Activated CD8-positive, alpha-beta memory T cell treated with anti-CD3 and anti-CD28 coated beads for 48 hours (primary cell): ENCODE measurements at places on chromosomes 4 and X.

DNA sequence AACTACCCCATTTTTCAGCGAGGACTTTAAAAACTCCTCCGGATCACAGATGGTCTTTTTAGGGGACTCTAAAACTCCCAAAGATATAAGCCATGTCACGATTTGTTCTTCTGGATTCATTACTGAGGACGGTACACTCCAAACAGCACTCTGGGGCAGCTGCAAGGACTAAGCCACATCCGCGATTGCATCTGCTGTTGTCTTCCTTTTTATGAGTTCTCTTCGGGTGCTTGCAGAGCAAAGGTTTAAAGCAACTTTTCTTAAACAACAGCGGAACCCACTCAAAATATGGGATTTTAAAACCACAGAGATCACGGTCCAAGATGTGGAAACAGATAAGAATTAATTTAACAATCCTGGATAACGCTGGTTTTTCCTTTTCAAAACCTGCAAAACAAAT lies at the start of gene ARHGEF6:
Gene ARHGEF6 (minus strand): TSS at position 170 of the 400 bp plus-strand sequence. CDS start 50 bp downstream, at position 120.
- DNase-seq: no peak

DNA sequence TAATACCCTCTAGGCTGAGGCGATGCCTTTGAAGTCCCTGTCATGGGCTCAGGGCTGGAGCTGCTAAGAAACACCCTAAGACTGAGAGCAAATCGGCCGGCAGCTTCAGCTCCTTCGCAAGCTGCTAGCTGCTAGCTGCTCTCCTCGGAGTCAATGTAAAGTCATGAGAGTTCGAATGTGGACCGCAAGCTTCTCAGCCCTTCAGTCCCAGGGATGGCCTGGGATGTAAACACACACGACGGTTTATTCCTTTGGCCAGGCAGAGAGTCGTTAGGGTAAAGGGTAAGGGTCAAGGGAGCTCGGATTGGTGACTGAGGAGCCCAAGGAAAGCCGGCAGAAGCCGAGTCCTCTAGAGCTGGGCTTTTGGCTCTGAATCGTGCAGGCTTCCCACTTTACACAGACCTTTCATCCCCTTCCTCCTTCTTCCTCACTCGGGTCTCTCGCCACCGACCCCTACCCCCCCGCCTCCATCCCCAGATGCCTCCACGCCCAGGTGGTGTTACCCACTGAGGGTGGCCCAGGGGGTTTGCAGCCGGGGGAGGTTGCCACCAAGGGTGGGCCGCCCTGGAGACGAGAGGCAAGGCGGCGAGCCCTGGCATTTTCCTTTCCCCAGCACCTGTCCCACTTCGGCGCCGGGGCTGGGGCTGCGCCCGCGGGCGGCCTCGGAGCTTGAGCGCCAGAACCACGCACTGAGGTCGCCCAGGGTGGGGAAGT lies 3.1 kb upstream of the BCORL1 start:
- no peak for DNase-seq

DNA sequence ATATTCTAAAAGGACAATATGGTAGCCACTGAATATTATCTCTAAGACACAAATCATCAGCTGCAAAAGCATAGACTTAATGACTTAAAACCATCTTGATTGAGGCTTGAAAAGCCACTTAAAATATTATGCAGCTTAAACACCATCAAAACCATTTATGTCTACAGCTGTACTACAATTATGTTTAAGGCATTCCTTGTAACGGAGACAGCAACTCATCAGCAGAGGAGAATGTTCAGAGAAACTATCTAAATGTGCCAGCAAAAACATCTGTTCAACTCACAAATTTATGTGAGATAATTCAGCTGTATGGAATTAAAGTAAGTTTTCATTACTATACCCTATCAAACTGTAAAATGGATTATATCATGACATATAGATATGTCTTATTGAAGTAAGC lies 147.9 kb upstream of the CTSO start:
- no peak for DNase-seq

GRCh38 chrX:103488332-103488731 lies 31.0 kb downstream of the RAB40A start:
- no peak for DNase-seq

GRCh38 chr4:24935856-24936255 lies 23.0 kb upstream of the CCDC149 start:
- no peak for DNase-seq

DNA sequence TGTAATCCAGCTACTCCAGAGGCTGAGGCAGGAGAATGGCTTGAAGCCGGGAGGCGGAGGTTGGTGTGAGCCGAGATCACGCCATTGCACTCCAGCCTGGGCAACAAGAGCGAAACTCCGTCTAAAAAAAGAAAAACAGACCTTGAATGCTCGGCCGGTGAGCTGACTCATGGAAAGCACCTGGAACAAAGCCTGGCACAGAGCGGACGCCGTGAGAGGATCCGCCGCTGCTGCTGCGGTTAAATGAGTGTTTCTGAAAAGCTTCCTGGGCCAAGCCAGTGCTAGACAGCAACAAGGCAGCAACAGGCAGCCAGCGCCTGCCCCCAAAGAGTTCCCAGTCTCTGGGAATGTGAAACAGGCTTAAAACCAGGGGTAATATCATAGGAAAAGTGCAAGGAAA lies 186.4 kb downstream of the AFAP1 start:
- no peak for DNase-seq

- no peak for DNase-seq
Measured at GRCh38 chr4:54840992-54841768, 183.4 kb downstream of the KIT start.

GRCh38 chr4:128513664-128514484 lies 226.3 kb upstream of the PGRMC2 start:
- DNase-seq: no peak

DNA sequence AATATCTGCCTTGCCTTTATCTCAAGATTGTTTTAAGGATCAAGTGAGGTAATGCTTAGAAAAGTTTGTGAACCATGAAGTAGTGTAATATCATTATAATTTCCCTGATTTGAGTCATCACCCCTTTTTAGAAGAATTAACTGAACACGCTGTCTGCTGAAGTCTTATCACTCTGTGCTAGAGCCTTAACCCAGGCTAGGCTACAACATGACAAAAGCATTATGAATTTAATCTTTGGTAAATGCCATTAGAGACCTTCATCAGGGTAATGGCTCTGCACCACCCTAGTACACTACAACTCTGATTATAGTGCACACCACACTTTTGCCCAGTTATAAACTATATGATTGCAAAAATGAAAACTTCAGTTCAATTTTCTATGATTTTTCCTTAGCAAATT lies 118.3 kb downstream of the ADGRL3 start:
- DNase-seq: no peak

GRCh38 chrX:103418811-103419340 lies 42.5 kb downstream of the BEX3 start:
- no peak for DNase-seq

DNA sequence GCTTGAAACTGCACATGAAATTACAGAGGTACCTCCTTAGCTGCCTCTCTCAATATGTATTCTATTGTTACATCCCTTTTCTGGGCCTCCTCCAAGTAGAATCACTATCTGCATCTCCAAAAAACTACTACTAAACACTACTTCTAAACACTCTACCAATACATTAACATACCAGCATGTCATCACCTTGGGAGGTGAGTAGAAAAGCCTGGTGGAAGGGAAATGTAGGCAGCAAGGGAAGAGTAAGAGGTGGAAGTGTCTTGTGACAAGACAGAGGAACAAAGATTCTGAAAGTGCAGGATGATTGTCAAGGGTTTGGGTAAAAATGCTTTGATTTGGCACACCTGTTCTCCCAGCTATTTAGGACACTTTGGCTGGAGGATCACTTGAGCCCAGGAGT lies 3.5 kb downstream of the AFM start:
- no peak for DNase-seq

GRCh38 chr4:180057891-180058671 lies 2185.1 kb upstream of the TENM3 start:
- DNase-seq: no peak
